ENCODE measurements at places on chromosomes 5 and 9.

DNA sequence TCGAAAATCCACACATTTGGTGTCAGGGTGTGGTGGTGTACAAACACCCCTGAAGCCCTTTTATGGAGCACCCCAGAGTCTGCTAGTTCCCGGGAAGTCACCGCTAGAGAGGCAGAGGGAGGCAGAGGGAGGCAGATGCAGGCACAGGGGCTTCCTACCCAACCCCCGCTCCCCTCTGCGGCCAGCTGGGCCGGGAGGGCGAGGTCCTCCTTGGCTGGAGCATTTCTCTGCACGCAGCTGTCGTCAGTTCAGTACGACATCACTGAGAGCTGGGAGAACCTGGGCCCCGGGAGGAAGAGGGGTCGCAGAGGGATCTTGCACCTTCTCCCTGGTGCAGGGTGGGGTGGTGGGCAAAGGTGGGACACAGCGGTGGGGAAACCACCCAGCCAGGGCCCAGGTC lies 15.8 kb upstream of the UBAC1 start:
- no peak for DNase-seq

DNA sequence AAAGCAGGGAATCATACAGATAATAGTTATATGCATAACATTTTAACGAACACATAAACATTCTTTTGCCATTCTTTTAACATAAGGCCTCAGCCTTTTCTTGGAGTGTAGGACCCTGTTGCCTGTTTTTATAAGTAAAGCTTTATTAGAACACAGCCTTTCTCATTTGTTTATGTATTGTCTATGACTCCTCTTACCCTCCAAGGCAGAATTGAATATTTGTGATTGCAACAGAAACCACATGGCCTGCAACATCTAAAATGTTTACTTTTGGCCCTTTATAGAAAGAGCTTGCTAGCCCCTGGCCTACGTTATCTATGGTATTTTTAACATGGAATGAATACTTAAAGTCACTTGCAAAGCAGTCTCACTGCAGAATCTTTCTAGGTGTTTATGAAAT lies 2.6 kb downstream of the SLC31A1 start:
- DNase-seq: no peak

- no peak for DNase-seq
Measured at GRCh38 chr5:59103303-59103702, 520.4 kb downstream of the RAB3C start.

GRCh38 chr9:79817438-79818004 lies 245.8 kb downstream of the TLE4 start:
- DNase-seq: no peak

DNA sequence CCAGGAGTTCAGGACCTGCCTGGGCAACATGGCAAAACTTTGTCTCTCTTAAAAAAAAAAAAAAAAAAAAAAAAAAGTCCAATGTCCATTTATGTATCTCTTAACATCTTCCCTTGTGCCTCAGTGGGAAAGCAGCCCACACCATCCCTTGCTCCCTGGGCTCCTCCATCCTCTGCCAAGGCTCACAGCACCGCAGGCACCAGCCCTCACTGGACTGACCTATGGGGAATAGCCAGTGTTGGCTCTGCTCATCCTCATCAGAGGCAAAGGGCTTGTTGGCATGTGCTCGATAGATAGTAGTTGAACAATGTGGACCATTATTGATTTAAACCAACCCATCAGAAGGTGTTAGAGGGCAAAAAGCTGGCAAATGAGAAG lies 61.8 kb upstream of the LRRTM2 start:
- DNase-seq: no peak

DNA sequence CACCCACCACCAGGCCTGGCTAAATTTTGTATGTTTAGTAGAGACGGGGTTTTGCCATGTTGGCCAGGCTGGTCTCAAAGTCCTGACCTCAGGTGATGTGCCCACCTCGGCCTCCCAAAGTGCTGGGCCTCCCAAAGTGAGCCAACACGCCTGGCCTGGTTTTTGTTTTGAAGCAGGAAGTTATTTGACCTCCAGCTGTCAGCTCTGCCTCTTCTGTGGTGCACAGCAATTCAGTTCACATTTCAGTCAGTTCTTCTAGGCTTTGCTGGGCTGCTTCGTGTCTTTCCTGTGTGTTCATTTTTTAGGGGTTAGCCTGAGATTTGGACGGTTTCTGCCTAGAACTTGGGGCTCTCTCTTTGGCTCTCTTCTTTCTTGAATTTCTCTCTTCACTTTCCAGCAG lies 8.9 kb downstream of the LCN1 start:
- DNase-seq: no peak
